ENCODE measurements at places on chromosomes 2 and 18. TPM values are rescaled to one million over a fixed set of nuclear protein-coding genes. Genes with fewer than 3 reads are reported as not detected.

UGT1A6 gene
- total RNA-seq = not detected

CD8B2 gene
- not detected for total RNA-seq

TSHZ1 gene
- 7.2 TPM for total RNA-seq

ALK gene
- total RNA-seq = 2.5 TPM

IL18R1 gene
- 0.63 TPM for total RNA-seq

SERPINB11 gene
- total RNA-seq = not detected

DAW1 gene
- total RNA-seq = 2.5 TPM

GMCL1 gene
- total RNA-seq = 25.4 TPM

LBX2 gene
- not detected for total RNA-seq

CAPN10 gene
- 52.9 TPM for total RNA-seq

LTBP1 gene
- total RNA-seq = 42.3 TPM

GKN1 gene
- not detected for total RNA-seq

RND3 gene
- 152 TPM for total RNA-seq

NPHP1 gene
- total RNA-seq = 6.3 TPM

RIT2 gene
- 30.0 TPM for total RNA-seq

MATN3 gene
- total RNA-seq = 1.3 TPM

UGT1A4 gene
- total RNA-seq = not detected

GAREM2 gene
- 11.9 TPM for total RNA-seq
